ENCODE measurements at places on chromosomes 5 and 9. TPM values are rescaled to one million over a fixed set of nuclear protein-coding genes. Genes with fewer than 3 reads are reported as not detected.

Gene GHR
- total RNA-seq, result 5.2 TPM

Gene SPINK4
- not detected for total RNA-seq

Gene TAF1L
- not detected for total RNA-seq

Gene ANKS6
- total RNA-seq, result 12.9 TPM

Gene ZNF367
- 0.50 TPM for total RNA-seq

Gene DOCK2
- 0.44 TPM for total RNA-seq

Gene HK3
- not detected for total RNA-seq

Gene TLX3
- total RNA-seq, result not detected

Gene LIFR
- 24.1 TPM for total RNA-seq

Gene ENTPD2
- not detected for total RNA-seq

Gene TAL2
- total RNA-seq, result not detected

Gene STXBP1
- total RNA-seq, result 85.1 TPM

Gene FASTKD3
- total RNA-seq, result 2.8 TPM

Gene GGTA1
- 1.1 TPM for total RNA-seq

Gene CDH10
- not detected for total RNA-seq

Gene AHRR
- 3.0 TPM for total RNA-seq

Gene NUTM2F
- total RNA-seq, result not detected

Gene CMYA5
- 0.25 TPM for total RNA-seq

Gene ACTBL2
- not detected for total RNA-seq

Gene PCDHB7
- total RNA-seq, result 1.3 TPM

Gene DPYSL3
- 26.5 TPM for total RNA-seq

Gene CD72
- 3.3 TPM for total RNA-seq

Gene FABP6
- not detected for total RNA-seq

Gene SAPCD2
- 0.75 TPM for total RNA-seq

Gene FBN2
- total RNA-seq, result 7.2 TPM

Gene INSL6
- not detected for total RNA-seq

Gene FBXO4
- 9.9 TPM for total RNA-seq

Gene CFAP77
- total RNA-seq, result 0.25 TPM

Gene SEMA5A
- total RNA-seq, result 17.8 TPM

Gene ANGPTL2
- total RNA-seq, result 157 TPM

Gene GRM6
- total RNA-seq, result not detected

Gene BAAT
- 0.06 TPM for total RNA-seq

Gene C9orf153
- total RNA-seq, result not detected

Gene SH3GL2
- total RNA-seq, result not detected

Gene ZBED3
- 7.4 TPM for total RNA-seq

Gene CDX1
- total RNA-seq, result not detected

Gene SLCO6A1
- total RNA-seq, result not detected

Gene KCNMB1
- not detected for total RNA-seq

Gene LTC4S
- total RNA-seq, result 20.0 TPM

Gene SLC34A3
- total RNA-seq, result not detected

Gene VLDLR
- 4.2 TPM for total RNA-seq

Gene SLC28A3
- total RNA-seq, result not detected

Gene CARTPT
- total RNA-seq, result not detected

Gene NPM1
- total RNA-seq, result 1,077 TPM

Gene TXNDC8
- total RNA-seq, result not detected

Gene RNF180
- 1.9 TPM for total RNA-seq

Gene CDH6
- total RNA-seq, result 1.5 TPM

Gene PCDHB5
- total RNA-seq, result 2.2 TPM

Gene GAPT
- total RNA-seq, result not detected

Gene DRD1
- not detected for total RNA-seq

Gene TMOD1
- 0.39 TPM for total RNA-seq

Gene OCLN
- total RNA-seq, result 0.64 TPM

Gene COL5A1
- 650 TPM for total RNA-seq

Gene CDKN2B-AS1
- 1.2 TPM for total RNA-seq

Gene DMRT2
- total RNA-seq, result not detected

Gene IFNE
- 0.56 TPM for total RNA-seq

Gene PPP3R2
- not detected for total RNA-seq

Gene ENTPD8
- not detected for total RNA-seq

Gene UNC13B
- 15.1 TPM for total RNA-seq

Gene GRIN1
- total RNA-seq, result 0.29 TPM

All from cardiac ventricle fibroblast (primary cell).